CD4-positive, alpha-beta T cell (primary cell): ENCODE measurements at places on chromosomes 12 and 14. TPM values are rescaled to one million over a fixed set of nuclear protein-coding genes. Genes with fewer than 3 reads are reported as not detected.

DNA sequence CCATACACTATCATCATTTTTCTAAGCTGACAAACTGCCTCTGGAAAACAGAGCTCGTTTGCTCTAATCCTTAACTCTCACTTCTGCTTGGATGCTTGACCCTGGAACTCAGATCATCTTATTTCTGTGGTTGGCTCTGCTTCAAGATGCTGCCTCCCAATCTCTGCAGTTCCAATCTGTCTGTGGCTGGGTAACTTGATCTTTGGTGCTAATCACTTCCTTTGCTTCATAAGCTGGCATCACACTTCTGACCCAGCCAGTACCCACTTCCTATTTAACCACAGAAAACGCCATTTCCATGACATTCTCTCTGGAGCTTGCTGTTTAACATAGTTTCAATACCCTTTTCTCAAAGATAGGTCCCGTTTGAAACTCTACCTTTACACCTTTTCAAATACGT, 254.2 kb downstream of the ACSS3 start:
- no peak for DNase-seq
- no peaks in the 10 kb centered on the region for H3K36me3 ChIP-seq
- no peaks in the 10 kb centered on the region for H3K4me1 ChIP-seq
- H3K27me3 ChIP-seq: no peaks in the 10 kb centered on the region
- no peak overlapping the region for H3K4me3 ChIP-seq

- H3K4me3 ChIP-seq: no peak overlapping the region
- no peak for DNase-seq
- no peaks in the 10 kb centered on the region for H3K36me3 ChIP-seq
- H3K4me1 ChIP-seq: peaks cover 10% of the 10 kb centered on the region
- H3K27ac ChIP-seq: no peak overlapping the region
- H3K27me3 ChIP-seq: no peaks in the 10 kb centered on the region
These were observed 73.4 kb downstream of the DUSP6 start for GRCh38 chr12:89278862-89279261.

DNA sequence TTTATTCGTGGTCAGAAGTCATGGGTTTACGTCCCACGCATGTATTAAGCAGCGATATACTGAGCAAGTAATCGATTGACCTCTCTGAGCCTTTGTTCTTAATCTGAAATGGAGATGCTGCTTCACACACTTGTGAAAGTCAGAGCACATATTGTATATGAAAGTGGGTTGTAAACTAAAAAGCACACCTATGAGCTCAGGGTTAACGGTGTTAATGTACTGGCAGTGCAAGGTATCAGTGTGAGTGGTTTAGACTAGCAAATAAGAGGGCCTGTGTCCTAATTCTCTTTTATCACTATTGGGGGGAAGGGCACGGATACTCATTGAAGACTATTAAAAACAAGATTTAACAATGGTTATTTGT, 676 bp downstream of the MRPL42 start:
- H3K36me3 ChIP-seq: peaks cover 22% of the 10 kb centered on the region
- peaks cover 25% of the 10 kb centered on the region for H3K4me1 ChIP-seq
- peak overlapping the region; percentile 77 for H3K27ac ChIP-seq
- no peaks in the 10 kb centered on the region for H3K27me3 ChIP-seq
- no peak for DNase-seq
- peak overlapping the region; percentile 92 for H3K4me3 ChIP-seq

- no peaks in the 10 kb centered on the region for H3K36me3 ChIP-seq
- no peak for DNase-seq
- H3K27ac ChIP-seq: no peak overlapping the region
- no peaks in the 10 kb centered on the region for H3K4me1 ChIP-seq
These were observed 202.7 kb downstream of the PRKD1 start for GRCh38 chr14:29724991-29725390.

GRCh38 chr12:58745348-58746125, 174.8 kb downstream of the LRIG3 start:
- H3K27ac ChIP-seq: no peak overlapping the region
- no peaks in the 10 kb centered on the region for H3K36me3 ChIP-seq
- no peak overlapping the region for H3K4me3 ChIP-seq
- no peaks in the 10 kb centered on the region for H3K27me3 ChIP-seq

DNA sequence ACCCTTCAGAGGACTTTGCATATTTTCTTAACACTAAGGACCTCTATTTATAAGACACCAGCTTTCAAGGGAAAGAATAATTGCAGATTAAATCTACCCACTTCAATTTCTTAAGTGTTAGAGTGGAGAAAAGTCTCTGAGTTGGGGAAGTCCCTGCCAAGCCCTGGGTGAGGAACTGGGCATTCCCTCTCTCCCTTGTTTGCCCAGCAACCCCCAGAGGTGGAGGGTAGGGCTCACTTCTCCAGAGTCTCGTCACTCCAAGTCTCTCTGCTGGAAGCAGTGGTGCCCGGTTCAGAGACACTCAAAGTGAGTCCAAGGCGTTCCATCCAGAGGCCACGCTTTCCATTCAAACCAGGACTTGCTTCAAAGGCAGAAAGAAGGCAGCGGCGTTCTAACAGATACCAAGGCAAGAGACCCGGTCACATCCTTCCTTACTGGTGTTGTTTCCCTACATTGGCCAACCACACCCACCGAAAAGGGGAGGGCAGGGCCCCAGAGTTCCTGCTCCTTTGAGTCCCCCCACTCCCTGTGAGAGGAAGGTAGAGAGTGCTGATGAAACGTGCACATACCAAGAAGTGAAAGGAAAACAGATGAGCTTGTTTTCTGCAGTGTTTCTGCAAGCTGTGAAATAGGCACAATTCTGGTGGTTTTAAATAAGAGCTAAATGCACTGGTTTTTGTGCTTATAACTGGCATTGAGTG, 6.1 kb upstream of the BDKRB2 start:
- peaks cover 16% of the 10 kb centered on the region for H3K27me3 ChIP-seq
- peaks cover 7% of the 10 kb centered on the region for H3K4me1 ChIP-seq
- DNase-seq: no peak
- peak overlapping the region; percentile 19 for H3K4me3 ChIP-seq
- H3K36me3 ChIP-seq: no peaks in the 10 kb centered on the region

GRCh38 chr12:12909228-12909994, 18.0 kb downstream of the GPRC5A start:
- H3K27ac ChIP-seq: no peak overlapping the region
- H3K4me1 ChIP-seq: peaks cover 19% of the 10 kb centered on the region
- H3K27me3 ChIP-seq: no peaks in the 10 kb centered on the region
- H3K4me3 ChIP-seq: no peak overlapping the region

DNA sequence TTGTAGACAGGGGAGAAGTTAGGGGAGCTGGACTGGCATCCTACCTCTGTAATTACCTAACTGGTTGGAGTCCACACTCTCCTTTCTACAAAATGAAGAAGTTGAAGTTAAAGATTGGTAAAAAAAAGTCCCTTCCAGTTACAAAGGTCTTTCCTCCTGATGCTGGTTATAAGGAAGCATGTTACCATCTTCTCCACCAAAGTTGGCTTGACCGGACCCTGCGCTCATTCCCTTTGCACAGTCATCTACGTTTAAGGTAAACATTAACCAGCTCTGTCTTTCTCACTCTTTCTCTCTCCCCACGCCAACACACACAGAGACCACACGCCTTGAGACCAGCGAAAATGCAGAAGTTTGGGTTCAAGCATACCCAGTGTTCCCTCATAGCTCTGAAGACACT, 11.9 kb downstream of the FBLN5 start:
- no peaks in the 10 kb centered on the region for H3K36me3 ChIP-seq
- H3K4me3 ChIP-seq: no peak overlapping the region
- H3K27me3 ChIP-seq: no peaks in the 10 kb centered on the region
- no peaks in the 10 kb centered on the region for H3K4me1 ChIP-seq

DNA sequence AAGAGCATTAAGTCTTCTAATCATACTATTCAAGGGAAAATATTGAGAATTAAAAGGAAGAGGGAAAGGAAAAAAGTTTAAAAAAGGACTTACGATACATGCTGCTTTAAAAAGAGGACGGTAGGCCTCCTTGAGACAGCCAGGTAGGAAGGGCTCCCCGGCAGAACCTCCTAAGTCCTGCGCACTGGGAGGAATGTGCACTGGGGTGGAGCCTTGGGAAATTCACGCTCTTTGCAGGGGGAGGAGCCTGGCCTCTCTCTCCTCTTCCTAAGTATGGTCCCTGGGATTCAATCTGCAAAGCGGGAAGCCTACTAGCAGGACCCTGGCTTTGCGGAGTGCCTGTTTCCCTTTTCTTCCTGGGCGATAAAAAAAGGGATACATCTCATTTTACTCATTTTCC, 553.0 kb downstream of the RPS29 start:
- no peak for DNase-seq
- H3K4me3 ChIP-seq: no peak overlapping the region
- H3K27ac ChIP-seq: no peak overlapping the region
- no peaks in the 10 kb centered on the region for H3K27me3 ChIP-seq

GRCh38 chr14:55929136-55929535, 189.1 kb upstream of the PELI2 start:
- no peak overlapping the region for H3K27ac ChIP-seq
- no peaks in the 10 kb centered on the region for H3K36me3 ChIP-seq
- no peaks in the 10 kb centered on the region for H3K4me1 ChIP-seq
- no peak for DNase-seq
- no peaks in the 10 kb centered on the region for H3K27me3 ChIP-seq
- H3K4me3 ChIP-seq: no peak overlapping the region

DNA sequence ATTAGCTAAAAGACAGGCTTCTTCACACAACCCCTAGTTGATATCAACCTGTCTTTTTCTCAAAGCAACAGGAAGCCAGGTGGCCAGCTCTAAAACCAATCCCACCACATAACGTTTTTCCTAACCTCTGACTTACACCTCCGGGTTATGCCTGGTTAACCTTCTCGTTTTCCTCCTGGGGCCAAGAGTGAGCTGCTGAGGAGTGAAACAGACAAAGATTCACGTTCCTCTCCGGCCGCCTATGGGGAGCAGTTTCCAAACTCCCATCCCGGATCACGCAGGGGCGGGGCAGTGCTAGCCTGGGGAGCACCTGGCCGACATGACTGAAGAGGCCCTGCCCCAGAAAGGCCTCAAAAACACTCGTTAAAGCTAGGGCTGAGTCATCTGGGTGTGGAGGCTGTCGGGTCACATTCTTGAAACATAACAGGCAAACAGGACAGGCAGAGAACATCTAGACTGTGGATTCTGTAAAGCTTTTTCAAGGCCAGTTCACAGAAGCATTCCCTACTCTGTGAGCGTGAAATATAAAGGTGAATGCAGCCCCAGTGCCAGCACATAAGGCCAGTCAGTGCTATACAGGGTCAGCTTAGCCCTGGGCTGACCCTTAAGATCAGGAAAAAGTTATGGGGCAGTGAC, 25.9 kb upstream of the LGALS3 start:
- peaks cover 70% of the 10 kb centered on the region for H3K4me1 ChIP-seq
- peak; percentile 68 for DNase-seq
- H3K36me3 ChIP-seq: no peaks in the 10 kb centered on the region
- H3K27ac ChIP-seq: peak overlapping the region; percentile 83
- H3K27me3 ChIP-seq: no peaks in the 10 kb centered on the region

GRCh38 chr12:92493816-92494215, 209.0 kb upstream of the PLEKHG7 start:
- no peaks in the 10 kb centered on the region for H3K4me1 ChIP-seq
- H3K36me3 ChIP-seq: no peaks in the 10 kb centered on the region
- H3K27me3 ChIP-seq: no peaks in the 10 kb centered on the region

GRCh38 chr12:108181095-108181454, 52.0 kb downstream of the WSCD2 start:
- no peaks in the 10 kb centered on the region for H3K27me3 ChIP-seq
- no peak for DNase-seq
- H3K4me3 ChIP-seq: no peak overlapping the region
- no peak overlapping the region for H3K27ac ChIP-seq

DNA sequence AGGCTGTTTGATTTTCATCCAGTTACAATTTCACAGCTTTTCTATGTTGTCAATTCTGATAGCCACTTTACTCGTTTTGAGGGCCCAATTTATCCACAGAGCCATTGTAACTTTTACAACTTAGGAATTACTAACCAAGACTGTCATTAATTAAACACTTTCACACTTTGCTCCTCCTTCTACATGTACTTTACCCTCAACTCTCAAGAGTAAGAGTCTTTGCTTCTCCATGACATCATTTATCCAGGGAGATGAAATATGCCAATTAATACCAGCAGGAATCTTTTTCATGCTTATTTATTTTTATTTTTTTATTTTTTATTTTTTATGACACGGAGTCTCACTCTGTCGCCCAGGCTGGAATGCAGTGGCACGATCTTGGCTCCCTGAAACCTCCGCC, 13.5 kb downstream of the SLIRP start:
- no peak overlapping the region for H3K27ac ChIP-seq
- no peak for DNase-seq
- H3K4me1 ChIP-seq: no peaks in the 10 kb centered on the region
- H3K27me3 ChIP-seq: no peaks in the 10 kb centered on the region
- H3K4me3 ChIP-seq: no peak overlapping the region
- peaks cover 94% of the 10 kb centered on the region for H3K36me3 ChIP-seq

GRCh38 chr12:2652401-2653081, 142.2 kb upstream of the FKBP4 start:
- H3K4me3 ChIP-seq: no peak overlapping the region
- H3K36me3 ChIP-seq: no peaks in the 10 kb centered on the region
- no peaks in the 10 kb centered on the region for H3K4me1 ChIP-seq

DNA sequence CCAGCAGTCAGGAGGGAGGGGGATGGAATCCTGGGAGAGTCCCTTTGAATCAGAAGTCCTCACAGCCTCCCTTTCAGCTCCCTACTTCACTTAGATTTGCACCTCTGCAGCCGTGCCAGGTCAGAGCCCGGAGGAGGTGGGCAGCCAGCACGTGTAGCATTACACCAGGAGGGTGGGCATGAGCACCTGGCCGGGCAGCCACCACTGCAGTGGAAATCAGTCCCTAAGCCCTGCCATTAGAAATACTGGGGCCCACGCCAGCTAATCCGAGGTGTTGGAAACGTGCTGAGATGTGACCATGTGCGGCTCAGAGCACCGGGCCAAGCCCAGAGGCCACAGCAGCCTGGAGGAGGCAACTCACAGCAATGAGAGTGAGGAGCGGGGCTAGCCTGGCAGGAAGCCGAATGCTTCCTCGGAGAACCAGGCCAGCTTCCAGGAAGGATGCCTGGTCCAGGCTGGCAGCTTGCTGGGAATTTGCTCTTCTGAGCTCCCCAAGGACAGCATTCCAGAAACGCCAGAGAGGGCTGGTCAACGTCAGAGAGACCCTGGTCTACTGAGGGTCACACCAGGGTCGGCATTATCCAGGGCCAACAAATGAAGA, 9.4 kb upstream of the CACNA2D4 start:
- no peak overlapping the region for H3K27ac ChIP-seq
- no peaks in the 10 kb centered on the region for H3K27me3 ChIP-seq
- H3K4me3 ChIP-seq: no peak overlapping the region
- no peaks in the 10 kb centered on the region for H3K36me3 ChIP-seq
- DNase-seq: no peak

Gene PPFIA2
- not detected for total RNA-seq

Gene AKAP3
- total RNA-seq: 2.0 TPM

Gene TAS2R43
- 2.3 TPM for total RNA-seq

Gene SMIM10L1
- 9.0 TPM for total RNA-seq

Gene BAZ1A
- 52.3 TPM for total RNA-seq
